Esophagus squamous epithelium (tissue), 5 donors: ENCODE measurements at places on chromosomes 16 and 17.

- no peak for DNase-seq
Measured at GRCh38 chr17:38544839-38545209, 60.9 kb downstream of the SRCIN1 start.

- DNase-seq, result no peak
Measured at GRCh38 chr17:29283496-29283895, 10.5 kb downstream of the NUFIP2 start.

- no peak for DNase-seq
Measured at GRCh38 chr17:21525464-21526130, 149.4 kb downstream of the KCNJ12 start.

DNA sequence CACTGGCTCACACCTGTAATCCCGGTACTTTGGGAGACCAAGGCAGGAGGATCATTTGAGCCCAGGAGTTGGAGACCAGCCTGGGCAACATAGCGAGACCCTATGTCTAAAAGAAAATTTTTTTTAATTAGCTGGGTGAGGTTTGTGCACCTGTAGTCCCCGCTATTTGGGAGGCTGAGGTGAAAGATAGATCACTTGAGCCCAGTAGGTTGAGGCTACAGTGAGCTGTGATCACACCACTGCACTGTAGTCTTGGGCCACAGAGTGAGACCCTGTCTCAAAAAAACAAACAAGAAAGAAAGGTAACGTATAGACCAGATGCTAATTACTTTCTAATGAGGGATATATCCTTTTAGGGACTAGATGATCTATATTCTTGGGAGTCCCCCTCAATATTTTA lies 8.1 kb downstream of the NOL11 start:
- DNase-seq, result no peak

GRCh38 chr16:24041834-24042631 lies 206.2 kb downstream of the PRKCB start:
- no peak for DNase-seq

GRCh38 chr17:50560185-50560824 lies at the start of gene CACNA1G:
Gene CACNA1G (plus strand): TSS chr17:50560715. CDS start chr17:50561460, 745 bp downstream.
- no peak for DNase-seq

DNA sequence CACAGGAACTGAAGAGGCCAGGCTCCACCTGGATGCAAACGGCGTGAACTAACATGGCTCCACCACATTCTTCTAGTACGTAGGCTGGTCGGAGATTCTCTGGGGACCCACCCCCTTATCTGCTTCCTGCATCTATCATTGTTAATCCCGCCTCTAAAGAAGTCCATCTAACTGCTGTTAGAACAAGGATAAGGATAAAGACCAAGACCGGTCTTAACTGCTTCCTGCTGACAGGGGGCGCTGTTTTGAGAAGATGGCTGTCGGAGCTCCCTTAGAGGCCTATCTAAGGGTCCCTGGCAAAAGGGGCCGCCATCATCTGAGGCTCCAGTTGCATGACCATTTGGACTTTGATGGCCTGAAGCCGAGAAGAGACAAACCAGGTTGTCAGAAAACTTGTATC lies 25.8 kb upstream of the TNFSF12 start:
- no peak for DNase-seq

- no peak for DNase-seq
Measured at GRCh38 chr17:39838057-39838456, 26.1 kb downstream of the IKZF3 start.

GRCh38 chr17:75642182-75642783 lies 9.0 kb downstream of the SMIM5 start:
- no peak for DNase-seq

- no peak for DNase-seq
Measured at GRCh38 chr17:50627782-50628601, 6.7 kb upstream of the ABCC3 start.

DNA sequence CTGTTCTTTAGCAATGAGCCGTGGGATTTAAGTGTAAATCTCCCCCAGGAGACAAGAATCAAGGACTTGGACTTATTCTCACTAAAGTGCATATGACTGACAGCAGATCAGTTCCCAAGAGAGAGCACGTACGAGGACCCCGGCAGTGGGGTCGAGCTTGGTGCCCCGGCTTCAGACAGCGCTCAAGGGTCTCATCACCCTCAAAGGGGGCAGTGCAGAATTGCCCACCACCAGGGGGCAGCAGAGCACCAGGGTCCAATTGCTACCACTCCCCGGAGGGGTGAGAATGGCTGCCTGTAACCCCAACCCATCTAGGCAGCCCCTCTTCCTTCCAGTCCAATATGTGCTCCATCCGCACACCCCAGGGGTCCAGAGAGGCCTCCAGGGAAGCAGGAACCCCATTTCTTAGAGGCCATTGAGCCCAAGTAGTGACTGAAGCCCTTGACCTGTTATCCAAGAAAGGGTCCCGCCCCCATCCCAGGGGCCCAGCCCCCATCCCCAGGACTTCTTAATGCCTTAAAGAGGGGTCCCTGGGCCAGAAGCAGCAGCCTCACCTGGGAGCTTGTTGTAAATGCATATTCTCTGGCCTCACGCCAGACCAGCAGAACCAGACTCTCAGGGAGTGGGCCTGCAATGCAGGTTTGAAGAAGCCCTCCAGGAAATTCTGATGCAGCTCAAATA lies 86.1 kb downstream of the ZDHHC7 start:
- no peak for DNase-seq

GRCh38 chr16:87792205-87792565 lies 26.4 kb upstream of the KLHDC4 start:
- no peak for DNase-seq

- no peak for DNase-seq
Measured at GRCh38 chr16:80527297-80527696, 13.5 kb upstream of the DYNLRB2 start.

DNA sequence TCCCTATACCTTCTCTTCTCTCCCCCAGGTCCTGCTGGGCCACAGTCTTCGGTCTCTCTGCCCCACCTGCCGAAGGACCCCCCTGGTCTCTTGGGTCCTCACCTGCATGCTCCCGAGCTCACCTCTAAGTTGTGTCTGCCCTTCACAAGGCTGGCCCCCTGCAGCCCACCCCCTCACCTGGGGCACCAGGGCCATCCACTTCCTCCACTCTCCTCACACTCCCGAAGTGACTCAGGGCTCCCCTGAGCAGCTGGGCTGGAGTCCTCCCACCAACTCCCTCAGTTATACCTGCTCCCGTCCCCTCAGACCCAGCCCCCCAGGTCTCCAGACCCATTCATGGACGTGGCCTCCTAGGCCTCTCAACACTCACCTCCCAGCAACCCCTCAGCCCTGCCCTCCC lies 822.0 kb downstream of the KCNJ18 start:
- no peak for DNase-seq

GRCh38 chr16:53643474-53643873 lies 60.2 kb downstream of the RPGRIP1L start:
- DNase-seq, result no peak

- no peak for DNase-seq
Measured at GRCh38 chr17:5580969-5581368, 3.3 kb downstream of the NLRP1 start.

DNA sequence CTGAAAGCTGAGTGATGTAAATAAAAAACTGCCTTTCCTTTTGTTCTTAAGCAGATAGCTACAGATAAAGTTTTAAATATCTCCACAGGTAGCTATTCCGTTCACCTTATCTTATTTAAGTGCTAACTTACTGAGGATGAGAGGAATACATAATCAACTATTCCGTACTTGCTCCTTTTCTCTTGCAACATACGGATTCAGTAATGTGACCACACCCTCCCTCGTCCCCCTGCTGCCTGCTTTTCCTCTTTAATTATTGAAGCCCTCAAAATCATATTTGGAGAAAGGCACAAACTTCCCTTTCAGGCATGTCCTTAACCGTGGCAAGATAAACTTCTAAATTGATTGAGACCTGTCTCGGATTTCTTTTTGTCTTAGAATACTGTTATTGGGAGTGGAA lies 101.4 kb downstream of the MAP2K4 start:
- no peak for DNase-seq

DNA sequence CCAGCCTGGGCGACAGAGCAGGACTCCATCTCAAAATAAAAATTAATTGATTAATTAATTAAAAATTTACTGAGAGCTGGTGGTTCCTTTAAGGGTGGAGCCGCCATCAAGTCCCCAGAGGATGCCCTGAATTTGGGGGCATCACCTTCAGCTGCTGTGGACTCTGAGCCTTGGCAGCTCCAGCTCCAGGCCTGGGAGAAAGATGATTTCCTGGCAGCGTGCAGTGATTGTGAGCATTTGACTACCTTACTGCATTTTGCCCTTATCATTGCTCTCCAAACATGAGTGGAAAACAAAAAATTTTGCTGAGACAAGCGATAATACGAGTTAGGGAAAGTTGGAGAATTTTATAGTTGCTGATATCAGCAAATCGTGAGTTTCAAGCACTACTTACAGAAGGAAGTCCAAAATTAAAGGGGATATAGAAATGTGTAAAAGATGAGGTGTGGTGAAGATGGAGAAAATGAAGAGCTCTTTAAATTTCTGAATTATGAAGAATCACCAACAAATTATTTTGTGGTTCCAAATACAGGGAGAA lies 2.6 kb upstream of the ITGAD start:
- DNase-seq, result no peak

DNA sequence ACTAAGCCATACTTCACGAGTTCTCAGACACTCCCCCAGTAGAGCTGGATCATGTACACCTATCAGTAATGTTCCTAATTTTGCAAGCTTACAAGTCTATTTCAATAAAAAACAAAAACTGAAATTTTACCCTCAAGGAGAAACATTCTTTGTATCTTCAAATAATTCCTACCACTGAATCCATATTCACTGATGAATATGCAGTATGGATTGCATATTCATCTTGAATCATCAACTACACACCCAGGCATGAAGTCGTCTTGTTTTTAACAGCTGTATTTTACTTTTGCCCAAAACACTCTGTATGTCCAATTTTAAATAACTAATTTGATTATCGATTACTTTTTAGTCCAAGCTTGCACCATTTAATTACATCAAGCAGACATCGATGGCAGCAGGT lies 31.8 kb downstream of the ZDHHC7 start:
- no peak for DNase-seq

GRCh38 chr17:45101546-45101882 lies 30.8 kb downstream of the PLCD3 start:
- DNase-seq, result no peak

DNA sequence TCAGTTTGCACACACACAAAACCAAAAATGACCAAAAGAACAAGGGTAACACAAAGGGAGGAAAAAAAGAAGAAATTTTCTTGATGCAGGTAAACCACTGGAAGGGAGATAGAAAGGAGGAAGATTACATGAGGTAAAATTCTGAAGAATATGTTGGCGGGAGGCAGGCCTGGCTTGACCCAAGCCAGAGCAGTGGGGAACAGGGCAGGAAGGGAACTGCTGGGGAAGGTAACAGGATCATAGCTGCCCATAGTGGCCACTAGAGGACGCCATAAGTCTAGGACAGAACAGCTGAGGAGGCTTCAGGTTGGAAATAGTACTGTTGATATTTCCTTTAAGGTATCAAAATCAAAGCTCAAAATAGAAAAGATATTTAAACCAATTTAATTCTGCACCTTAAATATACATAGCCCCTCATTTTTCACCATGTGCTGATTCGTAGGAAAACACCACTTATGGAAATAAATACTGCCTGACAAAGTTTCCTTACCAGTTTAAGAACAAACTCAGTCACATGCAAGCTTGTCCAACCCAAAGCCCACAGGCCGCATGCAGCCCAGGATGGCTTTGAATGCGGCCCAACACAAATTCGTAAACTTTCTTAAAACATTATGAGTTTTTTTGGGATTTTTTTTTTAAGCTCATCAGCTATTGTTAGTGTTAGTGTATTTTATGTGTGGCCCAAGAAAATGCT lies 15.5 kb downstream of the VPS35 start:
- DNase-seq, result no peak

DNA sequence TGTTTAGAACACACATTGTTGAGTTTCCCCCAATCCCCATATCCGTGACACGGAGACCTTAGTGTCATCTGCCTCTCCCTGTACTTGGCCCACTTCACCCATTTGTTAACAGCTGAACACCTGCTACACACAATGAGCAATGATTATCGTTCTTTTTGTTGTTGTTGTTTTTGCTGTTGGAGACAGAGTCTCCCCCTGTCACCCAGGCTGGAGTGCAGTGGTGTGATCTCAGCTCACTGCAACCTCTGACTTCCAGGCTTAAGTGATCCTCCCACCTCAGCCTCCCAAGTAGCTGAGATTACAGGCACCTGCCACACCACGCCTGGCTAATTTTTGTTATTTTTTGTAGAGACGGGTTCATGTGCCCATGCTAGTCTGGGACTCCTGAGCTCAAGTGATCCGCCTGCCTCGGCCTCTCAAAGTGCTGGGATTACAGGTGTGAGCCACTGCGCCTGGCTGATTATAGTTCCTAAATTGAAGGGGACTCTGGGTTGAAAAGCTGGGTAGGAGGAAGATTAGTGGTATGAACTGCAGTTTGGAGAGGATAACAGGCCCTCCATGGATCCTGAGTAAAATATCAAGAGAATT lies 21.6 kb downstream of the NDE1 start:
- DNase-seq, result no peak

GRCh38 chr16:46896314-46896968 lies 12.3 kb downstream of the GPT2 start:
- DNase-seq, result no peak

DNA sequence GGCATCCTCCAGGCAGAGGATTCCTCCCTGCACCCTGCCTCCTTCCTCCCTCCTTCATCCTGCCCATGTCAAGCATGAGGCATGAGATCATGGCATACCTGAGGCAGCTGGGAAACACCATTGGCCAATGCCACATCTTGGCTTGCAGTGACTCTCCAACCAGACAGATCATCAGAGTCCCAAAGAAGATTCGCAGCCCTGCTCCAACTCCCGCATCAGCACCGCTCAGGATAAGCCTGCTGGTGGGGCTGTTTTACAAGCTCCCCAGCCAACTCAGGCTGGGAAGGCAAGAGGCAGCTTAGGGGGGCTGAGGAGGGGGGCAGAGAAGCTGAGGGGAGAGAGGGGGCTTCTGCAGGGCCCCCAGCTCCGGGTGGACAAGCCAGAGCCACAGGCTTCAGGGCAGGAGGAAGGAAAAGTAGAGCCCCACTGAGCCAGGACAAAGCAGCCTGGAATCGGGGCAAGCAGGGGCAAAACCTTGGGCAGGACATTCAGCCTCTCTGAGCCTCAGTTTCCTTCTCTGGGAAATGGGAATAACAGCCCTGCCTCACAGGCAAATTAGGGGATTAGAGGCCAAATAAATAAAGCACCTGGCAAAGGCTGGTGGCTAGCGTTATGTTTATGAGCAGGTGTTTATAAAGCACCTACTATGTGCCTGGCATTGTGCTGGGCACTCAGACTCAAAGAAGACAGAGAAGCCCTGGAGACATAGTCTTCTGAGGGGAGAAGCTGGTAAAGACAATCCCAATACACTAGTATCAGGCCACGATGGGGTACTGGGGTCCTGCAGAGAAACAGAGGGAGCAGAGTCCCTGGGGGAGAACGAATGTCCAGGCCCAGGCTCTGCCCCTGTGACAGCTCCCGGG lies 88.1 kb downstream of the GOSR1 start:
- DNase-seq, result no peak

- no peak for DNase-seq
Measured at GRCh38 chr17:57888311-57889216, 38.7 kb upstream of the MRPS23 start.

GRCh38 chr17:76529224-76530094 lies 8.1 kb downstream of the CYGB start:
- no peak for DNase-seq
